ENCODE measurements at places on chromosomes 16 and 17.

DNA sequence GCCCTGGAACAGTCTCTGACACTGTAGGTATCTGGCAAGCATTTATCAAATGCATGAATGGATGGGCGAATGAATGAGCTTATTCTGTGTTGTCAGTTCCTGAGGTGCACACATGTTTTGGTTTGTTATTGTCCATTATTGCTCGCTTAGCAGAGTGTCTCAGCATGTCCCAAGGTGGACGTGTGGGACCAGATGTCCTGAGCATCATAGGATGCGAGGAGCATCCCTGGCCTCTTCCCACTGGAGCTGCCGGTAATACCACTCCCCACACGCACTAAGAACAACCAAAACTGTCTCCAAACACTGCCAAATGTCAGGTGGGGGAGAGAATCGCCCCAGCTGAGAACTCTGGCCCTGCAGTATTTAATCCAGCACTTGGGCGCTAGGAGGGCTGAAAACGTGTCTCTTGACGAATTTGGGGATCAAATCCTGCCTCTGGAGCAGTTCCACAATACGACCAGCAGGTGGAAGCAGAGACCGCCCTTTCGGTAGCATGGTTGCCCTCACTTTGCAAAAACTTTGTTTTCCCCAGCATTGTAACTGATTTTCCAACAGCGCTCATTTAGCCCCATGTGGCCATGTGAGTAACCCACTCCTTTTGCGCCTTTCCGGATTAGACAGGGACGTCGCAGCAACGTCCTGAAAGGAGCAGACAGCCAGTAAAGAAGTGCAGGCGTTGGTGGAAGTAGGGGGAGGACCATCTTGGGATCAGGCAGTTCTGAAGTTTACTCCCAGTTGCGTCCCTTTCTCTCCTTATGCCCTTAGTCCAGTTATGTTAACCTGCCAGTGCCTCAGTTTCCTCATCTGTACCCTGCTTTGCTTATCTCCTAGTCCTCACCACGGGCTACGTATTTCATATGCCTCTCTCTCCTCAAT lies 22.7 kb downstream of the TMEM114 start:
- peak; percentile 91 for DNase-seq

DNA sequence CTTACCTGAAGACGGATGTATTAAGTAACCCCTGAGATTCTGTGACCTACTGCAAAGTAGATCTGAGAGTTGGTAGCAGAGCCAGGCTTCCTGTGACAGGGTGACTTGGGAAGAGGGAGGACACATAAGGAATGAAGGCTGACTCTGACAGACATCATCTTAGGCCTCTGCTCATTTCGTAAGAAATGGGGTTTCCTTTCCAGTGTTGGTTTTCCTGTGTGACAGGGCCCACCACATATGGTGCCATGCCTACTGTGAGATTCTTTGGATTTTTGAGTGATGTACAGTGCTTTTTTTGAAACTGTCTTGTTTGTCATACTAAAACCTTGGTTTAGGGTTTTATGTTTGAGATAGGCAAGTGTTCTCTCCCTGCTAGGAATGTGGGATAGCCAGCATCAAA lies 12.7 kb downstream of the LIG3 start:
- no peak for DNase-seq

DNA sequence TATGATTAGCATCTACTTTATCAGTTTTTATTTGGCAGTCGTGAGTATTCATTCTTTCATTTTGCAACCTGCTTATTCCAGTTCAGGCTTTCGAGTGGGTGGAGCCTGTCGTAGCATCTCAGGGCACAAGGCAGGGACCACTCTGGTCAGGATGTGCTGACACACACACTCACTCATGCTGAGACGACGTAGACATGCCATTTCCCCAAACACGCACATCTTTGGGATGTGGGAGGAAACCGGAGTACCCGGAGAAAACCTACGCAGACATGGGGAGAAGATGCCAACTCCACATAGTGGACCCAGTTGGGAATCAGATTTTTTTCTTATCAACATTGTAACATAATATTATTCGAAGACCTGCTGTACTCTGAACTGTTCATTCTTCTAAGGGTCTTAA lies 756.5 kb upstream of the RBFOX1 start:
- DNase-seq: no peak

- no peak for DNase-seq
Observed at GRCh38 chr16:57279780-57280638, 4.5 kb downstream of the PLLP start.

GRCh38 chr16:28188085-28188916 lies 23.5 kb downstream of the XPO6 start:
- no peak for DNase-seq

DNA sequence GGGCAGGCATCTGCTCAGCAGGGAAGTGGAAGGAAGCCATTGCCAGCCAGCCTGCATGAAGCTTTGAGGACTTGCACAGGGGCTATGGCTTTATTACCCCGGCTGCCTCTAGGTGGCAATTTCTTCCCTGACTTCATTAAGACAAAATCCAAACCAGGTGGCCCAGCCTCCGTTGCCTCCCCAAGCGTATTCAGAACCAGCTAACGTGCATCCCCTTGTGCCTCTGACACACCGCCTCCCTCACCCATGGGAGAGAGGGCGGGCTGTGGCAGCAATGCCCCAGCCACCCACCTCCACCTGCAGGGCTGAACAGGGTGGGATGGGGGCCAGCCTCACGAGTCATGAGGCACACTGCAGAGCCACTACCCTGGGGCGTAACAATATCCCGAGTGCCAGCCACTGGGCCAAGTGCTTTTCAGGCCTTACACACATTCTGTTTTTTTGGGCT lies 6.8 kb downstream of the KIFC3 start:
- DNase-seq: peak; percentile 63

- no peak for DNase-seq
Observed at GRCh38 chr17:71375948-71376347, 744.9 kb upstream of the SOX9 start.

DNA sequence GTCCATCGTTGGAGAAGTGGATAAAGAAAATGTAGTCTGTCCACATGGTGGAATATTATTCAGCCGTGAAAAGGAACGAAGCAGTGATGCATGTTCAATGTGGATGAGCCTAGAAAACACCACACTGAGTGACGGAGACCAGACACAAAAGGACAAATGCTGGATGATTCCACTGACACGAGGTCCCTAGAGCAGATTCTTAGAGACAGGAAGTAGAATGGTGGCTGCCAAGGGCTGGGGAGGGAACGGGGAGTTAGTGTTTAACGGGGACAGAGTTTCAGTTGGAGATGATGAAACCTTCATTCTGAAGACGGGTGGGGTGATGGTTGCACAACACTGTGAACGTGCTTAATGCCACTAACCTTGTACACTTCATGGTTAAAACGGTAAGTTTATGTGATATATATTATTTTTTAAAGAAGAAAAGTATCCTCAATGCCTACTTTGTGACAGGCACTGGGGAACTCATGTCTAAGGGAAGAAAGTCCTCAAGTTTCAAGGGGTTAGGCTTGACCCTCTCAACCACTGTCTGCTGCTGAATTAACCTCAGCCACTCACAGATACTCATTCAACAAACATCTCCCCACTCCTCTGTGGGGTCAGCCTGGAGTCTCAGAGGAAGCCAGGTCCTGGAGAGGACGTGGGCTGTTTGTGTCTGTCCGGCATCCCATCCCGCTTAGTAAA lies 17.6 kb downstream of the C16orf74 start:
- DNase-seq: no peak

All from lung (tissue), 17 donors.